Activated CD4-positive, alpha-beta T cell treated with anti-CD3 and anti-CD28 coated beads, Interleukin-2, amount 50 U/mL, for 48 hours (primary cell): ENCODE measurements at places on chromosomes 13 and 19.

GRCh38 chr13:69458013-69458412 lies 649.6 kb upstream of the ATXN8OS start:
- DNase-seq = no peak

- DNase-seq = no peak
Measured at GRCh38 chr19:33781996-33782395, 14.7 kb upstream of the KCTD15 start.

DNA sequence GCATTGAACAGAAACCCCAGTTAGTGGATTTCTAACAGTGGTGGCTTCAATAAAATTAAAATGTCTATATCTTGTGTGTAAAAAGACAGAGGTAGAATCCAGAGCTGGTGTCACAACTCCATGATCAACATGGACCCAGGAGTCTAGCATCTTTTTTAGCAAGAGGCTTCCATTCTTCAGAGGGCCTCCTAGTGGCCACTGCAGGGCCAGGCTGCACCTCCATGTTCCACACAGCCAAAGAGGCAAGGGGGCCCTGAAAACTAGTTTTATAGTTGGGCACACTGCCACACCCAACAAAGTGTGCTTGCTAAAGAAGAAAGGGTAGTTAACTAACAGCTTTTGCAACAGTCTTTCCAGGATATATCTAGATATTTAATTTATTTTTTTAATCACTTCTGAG lies 12.9 kb downstream of the N4BP2L1 start:
- peak; percentile 24 for DNase-seq

GRCh38 chr13:48040049-48040448 lies 2.5 kb downstream of the NUDT15 start:
- DNase-seq = no peak

DNA sequence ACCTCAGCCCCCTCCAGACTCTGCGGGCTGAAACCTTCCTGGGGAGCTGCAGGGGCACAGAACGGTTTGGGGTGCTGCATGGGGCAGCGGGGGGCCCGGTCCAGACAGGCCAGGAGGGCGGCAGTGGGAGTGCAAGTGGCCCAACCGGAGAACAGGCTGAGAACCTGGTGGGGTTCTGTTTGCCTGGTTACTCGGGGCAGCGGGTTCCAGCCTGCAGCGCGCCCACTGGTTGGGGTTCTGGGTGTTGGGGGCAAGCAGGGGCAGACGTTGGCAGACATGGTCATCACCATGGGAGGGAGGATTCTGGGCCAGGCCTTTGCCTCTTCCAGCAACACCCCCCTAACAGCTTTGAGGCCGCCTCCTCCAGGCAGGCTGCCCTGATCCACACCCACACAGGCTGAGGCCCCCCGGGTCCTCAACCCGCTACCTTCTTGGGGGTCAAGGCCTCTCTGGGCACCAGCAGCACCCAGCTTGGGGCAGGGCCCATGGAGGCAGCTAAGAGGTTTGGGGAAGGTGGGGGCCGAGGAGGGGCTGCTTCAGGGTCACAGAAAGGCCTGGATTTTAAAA lies at the start of gene PRR22:
Gene PRR22, minus strand, starts transcription at position 166 of the 567 bp plus-strand sequence. Its CDS starts 86 bp downstream, at position 80.
- DNase-seq = no peak

DNA sequence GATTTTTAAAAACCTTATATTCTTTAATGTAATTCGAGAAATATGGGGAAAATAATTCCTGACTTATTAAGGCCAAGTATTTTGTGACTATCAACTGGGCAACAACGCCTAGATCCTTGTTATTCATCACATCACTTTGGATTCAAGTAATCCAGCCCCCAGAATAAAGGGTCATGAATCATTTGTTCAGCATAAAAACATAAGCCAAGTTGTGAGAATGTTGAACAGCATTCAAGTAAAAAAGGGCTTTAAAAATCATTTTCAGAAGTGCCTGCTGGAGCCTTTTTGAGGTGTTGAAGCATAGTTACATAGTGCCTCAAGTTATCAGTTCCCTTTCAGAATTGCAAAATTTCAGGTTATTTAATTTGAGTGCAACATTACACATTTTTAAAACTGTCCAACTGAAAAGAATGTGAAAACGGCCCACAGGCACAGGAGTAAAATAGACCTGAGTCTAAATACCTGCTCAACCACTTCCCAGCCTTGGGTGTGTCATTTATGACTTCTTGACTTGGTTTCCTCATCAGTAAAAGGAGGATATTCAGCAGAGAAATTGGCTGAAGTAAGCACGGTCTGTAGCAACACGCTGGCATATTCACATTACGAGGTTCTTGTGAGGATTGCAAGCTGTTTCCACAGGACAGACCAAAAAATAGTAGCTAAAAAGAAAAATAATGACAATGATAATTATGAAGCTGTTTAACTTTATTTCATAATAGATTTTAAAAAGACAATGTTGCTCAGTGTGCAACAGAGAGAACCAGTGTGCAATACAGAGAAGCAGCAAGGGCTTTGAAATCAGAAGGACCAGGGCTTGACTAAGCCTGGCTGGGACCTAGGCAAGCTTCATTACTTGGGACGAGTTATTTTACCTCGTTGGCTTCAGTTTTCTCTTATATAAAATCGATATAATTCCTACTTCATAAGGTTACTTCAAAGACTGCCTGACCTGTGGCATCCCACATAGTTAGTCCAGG lies 56.6 kb downstream of the MBNL2 start:
- DNase-seq = no peak

GRCh38 chr13:106083620-106084350 lies 451.7 kb downstream of the EFNB2 start:
- peak; percentile 1 for DNase-seq

DNA sequence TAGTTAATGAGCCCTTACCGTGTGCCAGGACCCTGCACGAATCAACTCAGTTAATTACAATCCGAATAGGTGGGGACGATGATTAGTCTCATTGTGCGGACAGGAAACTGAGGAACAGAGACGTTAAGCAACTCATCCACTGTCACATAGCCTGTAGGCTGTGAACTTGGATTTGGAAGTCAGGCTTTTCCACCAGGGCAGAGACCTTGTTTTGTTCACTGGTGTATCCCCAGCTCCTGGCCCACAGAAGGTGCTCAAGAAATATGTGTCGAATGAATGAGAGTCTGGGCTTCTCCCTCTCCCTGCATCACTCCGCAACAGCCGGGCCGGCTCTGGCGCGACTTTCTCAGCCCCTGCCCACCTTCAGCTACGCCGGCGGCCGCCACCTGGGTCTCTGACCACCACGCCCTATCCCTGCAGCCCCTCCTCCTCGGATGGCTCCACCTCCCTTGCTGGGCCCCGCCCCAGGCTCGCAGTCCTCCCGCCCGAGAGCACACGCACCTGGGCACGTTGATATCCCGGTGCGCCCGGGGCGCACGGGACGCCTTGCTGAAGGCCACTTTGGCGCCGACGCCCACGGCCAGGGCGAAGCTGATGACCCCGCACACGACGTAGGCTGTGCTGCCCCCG lies 1.3 kb downstream of the SHISA7 start:
- peak; percentile 44 for DNase-seq

DNA sequence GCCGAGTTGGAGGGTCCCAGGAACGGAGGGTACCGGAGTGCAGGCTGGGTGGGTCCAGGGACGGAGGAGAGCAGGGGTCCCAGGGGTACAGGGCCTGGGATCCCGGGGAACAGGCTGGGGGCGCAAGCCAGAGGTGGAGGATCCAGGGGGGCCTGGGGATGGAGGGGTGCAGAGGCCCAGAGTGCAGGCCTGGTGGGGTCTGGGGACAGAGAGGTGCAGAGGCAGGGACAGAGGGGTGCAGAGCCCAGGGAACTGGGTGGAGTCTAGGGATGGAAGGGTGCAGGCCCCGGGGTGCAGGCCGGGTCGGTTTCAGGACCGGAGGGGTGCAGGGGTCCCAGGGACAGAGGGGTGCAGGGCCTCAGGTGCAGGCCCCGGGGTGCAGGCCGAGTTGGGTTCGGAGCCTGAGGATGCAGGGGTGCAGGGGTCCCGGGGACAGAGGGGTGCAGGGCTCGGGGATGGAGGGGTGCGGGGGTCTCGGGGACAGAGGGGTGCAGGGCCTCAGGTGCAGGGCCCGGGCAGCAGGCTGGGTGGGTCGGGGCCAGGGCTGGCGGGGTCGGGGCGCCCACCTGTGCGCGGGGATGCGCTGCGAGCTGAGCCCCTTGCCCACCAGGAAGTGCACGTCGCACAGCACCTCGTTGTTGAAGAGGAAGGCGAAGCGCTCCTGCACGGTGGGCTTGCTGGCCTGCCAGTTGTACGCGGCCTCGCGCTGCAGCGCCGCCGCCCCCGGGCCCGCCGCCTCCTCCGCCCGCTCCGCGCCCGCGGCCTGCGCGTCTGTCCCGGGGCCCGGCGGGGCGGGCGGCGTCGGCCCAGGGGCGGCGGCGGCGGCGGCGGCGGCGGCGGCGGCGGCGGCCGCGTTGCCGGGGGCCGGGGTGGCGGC lies 545 bp downstream of the BTBD2 start:
- no peak for DNase-seq

DNA sequence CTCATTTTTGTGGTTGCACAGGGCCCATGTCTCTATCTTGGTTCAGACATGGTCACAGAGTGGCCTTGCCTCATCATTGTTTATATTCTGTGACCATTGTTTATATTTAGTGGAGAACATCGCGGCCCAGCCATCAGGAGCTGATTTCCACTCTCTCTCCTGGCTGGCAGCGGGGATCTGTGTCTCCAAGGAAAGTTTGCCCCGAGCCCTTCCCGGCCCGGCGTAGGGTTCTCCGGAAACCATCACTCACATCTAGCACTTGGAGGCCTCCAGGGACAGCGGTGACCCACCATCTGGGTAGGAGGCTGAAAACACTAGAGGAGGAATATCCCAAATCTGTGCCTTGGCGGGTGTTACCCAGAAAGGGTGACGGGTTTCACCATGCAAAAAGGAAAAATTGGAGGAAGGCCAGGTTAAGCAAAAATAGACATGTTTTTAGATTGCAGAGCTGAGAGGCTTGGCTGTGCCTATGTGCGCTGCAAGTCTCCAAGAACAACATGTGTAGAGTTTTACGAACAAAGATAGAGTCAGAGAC lies 726 bp upstream of the ZNF358 start:
- DNase-seq = no peak

DNA sequence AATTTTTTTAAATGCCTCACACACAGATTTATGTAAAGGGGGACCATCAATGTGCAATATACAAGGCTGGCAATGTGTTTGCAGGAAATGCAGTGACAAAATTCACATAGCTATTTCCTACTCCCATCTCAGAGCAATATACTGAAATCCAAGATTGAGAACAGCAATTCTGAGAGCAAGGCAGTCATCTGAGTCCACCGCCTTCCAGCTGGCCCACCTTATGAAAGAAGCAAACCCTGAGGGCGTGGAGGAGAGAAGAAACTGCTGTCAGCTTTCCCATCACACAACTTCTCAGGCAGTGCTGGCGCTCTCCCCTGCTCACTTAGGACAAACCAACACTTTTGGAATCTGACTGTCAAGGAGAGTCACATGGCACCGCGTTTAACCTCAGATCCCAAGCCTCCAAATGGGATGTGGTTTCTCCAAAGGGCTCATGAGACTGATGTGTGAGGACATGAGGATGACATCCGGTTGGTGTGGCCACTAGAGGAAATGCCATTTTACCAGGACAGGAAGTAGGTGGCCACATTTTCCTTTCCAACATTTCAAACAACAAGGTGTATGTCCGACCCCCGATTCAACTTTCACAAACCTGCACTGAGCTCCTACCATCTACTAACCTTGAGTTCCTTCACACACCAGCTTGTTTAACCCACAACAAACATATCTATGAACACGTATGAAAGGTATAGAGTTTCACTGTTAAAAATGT lies 3.7 kb upstream of the DOCK9 start:
- no peak for DNase-seq

GRCh38 chr13:93660391-93661063 lies 433.9 kb downstream of the GPC6 start:
- DNase-seq = no peak

DNA sequence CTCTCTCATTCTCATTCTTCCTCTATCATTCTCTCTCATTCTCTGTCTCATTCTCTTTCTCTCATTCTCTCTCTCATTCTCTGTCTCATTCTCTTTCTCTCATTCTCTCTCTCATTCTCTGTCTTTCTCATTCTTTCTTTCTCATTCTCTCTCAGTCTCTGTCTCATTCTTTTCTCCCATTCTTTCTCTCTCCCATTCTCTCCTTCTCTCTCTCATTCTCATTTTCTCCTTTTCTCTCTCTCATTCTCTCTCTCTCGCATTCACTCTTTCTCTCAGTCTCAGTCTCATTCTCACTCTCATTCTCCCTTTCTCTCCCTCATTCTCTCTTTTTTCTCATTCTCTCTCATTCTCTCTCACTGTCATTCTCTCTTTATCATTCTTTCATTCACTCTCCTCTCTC lies 152.0 kb upstream of the UQCRFS1 start:
- no peak for DNase-seq

DNA sequence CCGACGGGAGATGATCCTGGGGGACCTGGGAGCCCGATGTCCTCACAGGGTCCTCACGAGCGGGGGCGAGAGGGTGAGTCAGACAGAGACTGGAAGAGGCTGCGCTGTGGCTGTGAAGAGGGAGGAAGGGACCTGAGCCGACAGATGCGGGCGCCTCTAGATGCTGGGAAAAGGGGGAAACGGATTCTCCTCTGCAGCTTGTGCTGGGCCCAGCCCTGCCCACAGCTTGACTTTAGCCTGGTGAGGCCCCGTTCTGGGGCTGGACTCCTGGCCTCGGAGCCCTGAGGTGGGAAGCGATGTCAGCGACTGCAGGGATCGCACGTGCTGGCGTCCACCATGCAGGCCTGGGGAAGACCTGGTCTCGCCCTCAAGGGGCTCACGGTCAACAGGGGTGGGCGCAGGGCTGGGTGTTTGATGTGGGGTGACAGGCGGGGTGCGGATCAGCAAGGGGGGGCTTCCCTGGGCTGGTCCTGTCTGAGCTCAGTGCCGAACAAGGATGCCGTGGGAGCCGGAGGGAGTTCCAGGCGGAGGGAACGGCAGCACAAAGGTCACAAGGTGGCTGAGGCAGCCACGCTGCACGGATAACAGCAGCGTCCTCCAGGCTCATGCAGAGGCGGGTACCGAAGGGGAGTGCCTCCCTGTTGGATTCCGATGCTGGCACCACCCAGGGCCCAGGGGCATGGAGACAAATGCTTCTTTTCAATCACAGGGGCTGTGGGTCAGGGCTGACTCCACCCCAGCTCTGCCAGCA lies 31.8 kb downstream of the PIP5K1C start:
- no peak for DNase-seq

- DNase-seq = no peak
Measured at GRCh38 chr13:107447591-107447990, 767.7 kb downstream of the LIG4 start.

DNA sequence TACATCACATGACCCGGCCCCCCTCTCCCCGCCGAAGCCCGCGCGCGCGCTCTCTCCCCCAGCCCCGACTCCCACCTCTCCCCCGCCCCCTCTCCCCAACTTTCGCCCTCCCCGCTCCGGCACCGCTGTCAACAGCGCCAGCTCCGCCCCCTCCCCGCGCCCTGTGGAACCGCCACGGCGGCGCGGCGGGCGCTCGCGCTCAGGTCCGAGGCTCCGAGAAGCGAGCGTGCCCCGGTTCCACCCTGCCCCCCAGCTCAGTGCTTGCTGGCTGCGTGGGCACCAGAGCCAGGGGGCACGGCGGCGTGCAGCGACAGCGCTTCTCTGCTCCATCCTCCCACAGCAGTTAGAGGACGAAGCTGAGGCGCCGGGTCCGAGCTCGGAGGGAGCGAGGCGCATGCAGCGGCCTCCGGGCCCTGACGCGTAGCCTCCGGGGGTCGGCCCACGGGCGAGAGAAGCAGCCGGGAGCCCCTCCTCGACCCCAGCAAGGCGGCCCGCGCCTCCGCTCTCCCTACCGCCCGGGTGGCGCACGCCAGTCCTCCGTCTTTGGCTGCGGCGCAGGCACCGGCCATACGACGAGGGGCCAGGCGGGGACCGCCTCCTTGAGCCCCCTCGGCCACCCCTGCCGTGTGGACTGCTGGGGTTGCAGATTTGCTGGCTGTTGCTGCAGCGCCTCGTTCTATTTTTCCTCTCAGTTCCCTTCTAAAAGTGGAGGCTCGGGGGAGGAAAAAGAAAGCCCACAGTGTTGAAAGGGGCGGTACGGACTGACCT lies 109.5 kb downstream of the KCNRG start:
- peak; percentile 87 for DNase-seq

- peak; percentile 78 for DNase-seq
Measured at GRCh38 chr19:43446746-43447489, 18.5 kb downstream of the LYPD3 start.
